ENCODE measurements at places on chromosomes 6 and 20.

GRCh38 chr6:150697515-150697914, 97.8 kb downstream of the PLEKHG1 start:
- no peak for DNase-seq

GRCh38 chr20:34246126-34246626, 5.0 kb downstream of the ASIP start:
- DNase-seq, result no peak

- no peak for DNase-seq
Measured at GRCh38 chr20:48470141-48470540, 357.7 kb downstream of the PREX1 start.

DNA sequence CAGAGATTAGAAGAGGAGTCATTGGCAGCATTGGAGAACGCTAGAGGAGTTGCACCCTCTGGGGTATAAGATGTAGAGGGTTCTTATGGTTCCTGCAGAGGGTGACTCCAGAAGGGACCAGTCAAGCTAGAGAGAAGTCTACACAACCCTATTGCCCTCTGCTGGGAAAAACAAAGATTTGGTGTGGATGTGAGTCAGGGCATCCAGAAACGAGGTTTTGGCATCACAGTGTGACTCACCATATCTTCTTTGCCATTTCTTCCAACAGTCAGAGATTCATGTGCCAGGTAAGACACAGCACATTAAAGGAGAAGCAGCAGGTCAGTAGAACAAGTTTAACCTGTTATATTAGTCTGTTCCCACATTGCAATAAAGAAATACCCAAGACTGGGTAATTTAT, 598.8 kb downstream of the MAFB start:
- no peak for DNase-seq

DNA sequence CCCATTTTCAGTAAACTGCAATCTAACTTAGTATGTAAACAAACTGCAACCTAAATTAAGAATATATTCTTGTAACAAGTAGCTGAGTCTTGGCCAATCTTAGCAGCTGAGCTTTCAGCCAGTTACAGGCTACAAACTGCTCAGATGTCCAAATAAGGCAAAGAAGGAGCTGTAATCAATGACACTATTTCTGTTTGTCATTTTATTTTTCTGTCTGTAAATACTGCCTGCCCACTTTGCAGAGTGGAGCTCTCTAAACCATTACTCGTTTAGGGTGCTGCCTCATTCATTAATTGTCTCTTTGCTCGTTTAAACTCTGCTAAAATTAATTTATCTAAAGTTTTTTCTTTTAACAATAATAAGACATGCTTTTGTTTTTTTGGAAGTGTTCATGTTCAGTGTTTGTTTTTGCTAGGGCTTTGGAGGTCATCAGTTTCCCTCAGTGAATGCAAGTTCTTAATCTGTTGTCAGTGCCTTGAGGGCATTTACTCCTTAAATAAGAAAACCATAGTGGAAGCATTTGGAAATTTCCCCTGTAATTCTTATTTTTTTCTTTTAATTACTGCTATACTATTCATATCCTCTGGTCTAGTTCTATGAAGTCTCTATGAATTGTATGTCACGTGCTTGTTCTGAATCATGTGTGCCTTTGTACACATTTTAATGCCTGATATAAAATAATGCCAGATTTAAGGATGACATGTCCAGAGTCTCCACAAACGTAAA, 3.6 kb upstream of the PRL start:
- no peak for DNase-seq

GRCh38 chr6:13573669-13574110, 711 bp upstream of the SIRT5 start:
- DNase-seq, result no peak

GRCh38 chr6:107707346-107708275, 116.5 kb downstream of the SCML4 start:
- no peak for DNase-seq

- DNase-seq, result no peak
Measured at GRCh38 chr6:56640374-56640773, 2.3 kb downstream of the DST start.

DNA sequence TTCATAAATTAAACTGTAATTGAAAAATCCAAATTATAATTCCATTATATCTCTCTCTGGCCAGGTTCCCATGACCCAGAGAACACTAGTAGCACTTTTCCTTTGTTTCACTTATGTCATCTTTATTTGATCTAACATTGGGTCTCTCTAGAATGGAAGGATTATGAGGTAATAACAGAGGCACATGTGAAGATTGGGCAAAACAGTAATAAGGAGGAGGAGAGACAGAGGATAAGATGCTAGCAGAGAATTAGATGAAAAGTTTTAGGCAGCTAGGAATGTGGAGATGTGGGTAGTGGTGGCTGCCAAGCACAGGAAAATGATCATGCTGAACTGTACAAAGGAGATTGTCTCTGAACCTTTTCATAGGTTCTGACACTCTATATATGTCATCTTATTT, 3.3 kb downstream of the TAB2 start:
- no peak for DNase-seq

DNA sequence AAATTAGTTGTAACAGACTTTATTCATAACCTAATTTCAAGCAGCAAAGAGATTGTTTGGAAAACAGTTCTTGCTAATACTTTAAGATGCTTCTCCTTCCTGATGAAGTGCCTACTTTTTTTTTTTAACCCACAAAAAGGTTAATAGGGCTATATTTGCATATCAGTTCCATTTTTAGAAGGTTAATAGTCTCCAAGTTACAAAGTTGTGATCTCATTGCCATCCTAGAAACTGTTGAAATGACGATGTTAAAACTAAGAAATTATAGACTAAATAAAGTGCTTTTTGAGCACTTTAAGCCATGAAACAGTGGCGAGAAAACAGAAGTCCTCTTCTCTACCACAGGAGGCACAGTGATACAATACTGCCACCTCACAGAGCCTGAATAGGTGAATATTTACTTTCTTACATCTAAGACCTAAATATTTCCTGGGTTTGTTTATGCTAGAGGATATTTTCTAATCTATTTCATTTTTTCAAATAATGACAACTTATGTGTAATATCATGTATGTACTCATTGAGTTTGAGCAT, 5.3 kb downstream of the RNF144B start:
- DNase-seq, result no peak

DNA sequence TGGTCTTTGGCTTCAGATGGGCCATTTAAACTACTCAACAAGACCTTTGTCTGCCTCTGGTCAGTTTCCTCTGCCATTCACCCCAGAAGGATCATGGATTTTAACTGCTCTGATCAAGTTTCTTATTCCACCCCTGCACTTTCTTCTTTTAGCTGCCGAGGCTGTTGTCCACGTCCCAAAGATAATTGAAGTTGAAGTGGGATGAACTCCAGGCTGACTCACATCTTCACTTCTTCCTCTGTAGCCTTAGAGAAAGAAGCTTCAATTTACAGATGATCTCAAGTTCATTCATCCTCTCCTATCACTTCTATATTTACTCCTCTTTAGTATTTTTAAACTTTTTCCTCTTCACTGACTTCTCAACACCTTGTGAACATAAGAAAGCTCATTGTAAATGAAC, 651.6 kb downstream of the UTRN start:
- no peak for DNase-seq

Data from NCI-H2081 treated with DMSO at 0.1 percent for 48 hours (cell line).